ENCODE measurements at places on chromosomes 2 and 18. TPM values are rescaled to one million over a fixed set of nuclear protein-coding genes. Genes with fewer than 3 reads are reported as not detected.
A peak's percentile ranks its signal among the peaks of the same experiment; 100 is the strongest.

DNA sequence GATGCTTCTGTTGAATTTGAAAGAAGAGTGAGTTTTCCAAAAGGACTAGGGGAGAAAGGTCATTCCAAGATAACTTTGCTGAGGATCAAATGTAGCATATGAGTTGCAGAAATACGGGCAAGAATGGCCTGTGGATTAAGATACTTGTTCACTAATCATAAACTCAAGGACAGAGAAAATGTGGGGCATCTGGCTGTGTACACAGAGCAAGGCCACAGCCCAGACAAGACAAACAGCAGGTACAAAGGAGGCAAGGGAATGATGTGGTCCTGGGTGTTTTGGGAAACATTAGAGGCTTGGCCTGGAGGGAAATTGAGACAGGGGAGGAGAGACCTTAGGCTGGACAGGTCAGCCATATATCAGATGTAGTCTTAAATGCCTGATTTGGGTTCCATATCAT lies 254.8 kb downstream of the TTC32 start:
- DNase-seq, result no peak

FOXI3 gene
- not detected for polyA plus RNA-seq

POLR1A gene
- polyA plus RNA-seq, result 4.2 TPM

GRCh38 chr2:88170472-88170892 lies 336 bp downstream of the THNSL2 start:
- no peak for DNase-seq

SOX11 gene
- polyA plus RNA-seq, result 1.0 TPM

RAPH1 gene
- polyA plus RNA-seq, result 3.6 TPM

DNA sequence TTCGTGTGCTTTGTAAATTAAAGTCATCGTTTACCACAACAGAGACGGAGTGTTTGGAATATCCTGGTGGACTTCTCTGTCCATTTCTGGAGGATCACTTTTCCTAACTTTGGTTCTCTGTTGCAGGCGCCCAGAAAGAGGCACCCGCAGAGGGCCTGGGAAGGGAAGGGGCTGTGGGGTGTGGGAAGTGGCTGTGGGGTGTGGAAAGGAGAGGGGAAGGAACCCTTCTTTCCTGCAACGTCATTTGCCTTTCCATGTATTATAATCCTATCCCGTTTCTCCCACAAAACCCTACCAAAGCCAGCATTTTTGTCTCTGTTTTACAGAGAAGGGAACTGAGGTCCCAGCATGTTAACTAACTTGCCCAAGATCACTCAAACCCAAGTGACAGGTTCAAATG lies 210.0 kb downstream of the KLHL29 start:
- DNase-seq, result no peak

DNA sequence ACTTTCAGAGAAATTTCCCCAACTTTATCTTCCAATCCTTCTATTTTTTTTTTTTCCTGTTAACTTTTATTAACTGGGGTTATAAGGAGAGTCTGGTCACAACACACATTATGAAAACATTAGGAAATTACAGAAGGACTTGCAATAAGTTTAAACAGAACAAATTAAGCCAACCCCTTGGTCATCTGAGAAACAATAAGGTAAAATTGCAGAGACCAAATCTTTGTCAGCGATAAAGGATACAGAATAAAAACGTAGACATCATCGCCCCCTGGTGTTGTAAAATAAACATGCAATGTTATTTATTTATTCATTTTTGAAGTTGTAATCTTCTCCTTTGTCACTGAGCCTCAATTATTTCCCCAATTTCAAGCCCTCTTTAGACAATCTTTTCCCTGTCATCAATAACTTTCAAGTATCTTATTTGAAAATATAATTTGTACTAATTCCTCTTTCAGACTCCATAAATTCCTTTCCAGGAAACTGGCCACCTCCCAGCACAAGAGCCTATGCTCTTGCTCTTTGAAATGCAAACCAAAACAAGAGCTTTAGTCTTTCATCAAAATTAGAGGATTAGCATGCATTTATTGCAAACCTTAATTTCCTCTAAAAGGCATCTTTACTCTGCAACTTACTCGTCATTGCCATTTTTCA lies 19.5 kb downstream of the G6PC2 start:
- no peak for DNase-seq

DNA sequence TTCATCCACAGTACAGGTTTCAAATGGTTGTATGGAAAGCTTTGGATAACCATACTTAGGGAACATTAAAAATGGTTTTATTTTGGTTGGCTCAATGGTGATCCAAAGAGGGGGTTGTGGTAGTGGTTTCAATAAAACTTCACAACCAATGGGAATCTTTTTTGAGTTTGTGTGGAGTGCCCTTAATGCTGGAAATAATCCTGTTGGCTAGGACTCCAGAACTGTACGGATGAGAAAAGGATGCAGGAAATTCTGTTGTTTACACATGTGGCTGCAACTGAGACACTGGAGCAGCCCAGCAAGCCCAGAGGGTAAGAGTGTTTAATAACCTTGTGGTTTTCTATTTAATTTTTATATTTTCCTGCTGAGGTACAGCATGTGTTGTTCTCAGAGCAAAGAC lies at the start of gene CCDC102B:
CCDC102B (plus strand) TSS at position 210 of the 400 bp plus-strand sequence. CDS start 38,684 bp downstream, outside the sequence.
- DNase-seq, result no peak

DNA sequence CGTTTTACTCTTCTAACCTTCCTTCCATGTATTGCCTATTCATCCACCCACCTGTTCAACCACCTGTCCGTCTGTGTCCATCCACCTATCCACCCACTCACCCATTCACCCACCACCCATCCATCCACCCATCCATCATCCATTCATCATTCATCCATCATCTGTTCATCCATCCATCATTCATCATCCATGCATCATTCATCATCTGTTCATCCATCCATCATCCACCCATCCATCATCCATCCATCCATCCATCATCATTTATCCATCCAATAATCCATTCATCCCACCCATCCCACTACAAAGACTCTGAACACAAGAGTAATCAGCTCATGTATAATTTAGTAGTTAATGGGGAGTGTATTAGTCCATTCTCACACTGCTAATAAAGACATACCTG lies 78.0 kb downstream of the ACOXL start:
- DNase-seq, result no peak

DNA sequence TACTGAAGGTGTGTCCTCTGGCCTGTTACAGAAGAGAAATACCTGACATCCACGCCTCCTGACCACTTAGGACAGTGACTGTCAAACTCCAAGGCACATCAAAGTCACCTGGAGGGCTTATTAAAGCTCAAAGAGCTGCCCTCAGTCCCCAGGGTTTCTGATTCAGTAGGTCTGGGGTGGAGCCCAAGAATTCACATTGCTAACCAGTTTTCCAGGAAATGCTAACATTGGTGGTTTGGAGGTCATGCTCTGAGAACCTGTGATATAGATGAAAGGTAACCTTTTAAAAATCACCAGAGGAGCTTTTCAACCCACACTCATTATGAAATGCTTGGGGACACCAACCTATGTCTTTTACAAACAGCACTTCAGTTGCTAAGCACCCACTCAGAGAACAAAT lies 172.3 kb downstream of the ALK start:
- DNase-seq, result no peak

PFN4 gene
- polyA plus RNA-seq, result 2.1 TPM

DNA sequence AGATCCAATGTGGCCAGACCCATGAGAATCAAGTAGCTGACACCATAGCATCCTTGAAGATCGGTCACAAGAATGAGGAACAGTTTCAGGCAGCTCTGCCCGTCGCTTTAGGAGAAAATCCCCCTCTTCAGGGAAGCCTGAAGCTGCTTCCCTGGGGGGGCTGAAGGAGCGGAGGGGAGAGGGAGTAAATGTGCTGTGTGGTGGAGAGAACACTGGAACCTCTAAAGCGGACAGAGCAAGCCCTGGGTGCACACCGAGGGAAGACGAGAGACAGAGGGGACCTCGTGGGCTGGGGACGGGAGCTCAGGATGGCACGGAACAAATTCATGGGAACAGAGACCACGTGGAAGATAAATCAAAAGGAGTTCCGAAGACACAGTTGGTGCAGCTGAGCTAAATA lies 154.3 kb downstream of the NDUFA10 start:
- DNase-seq, result no peak

DNA sequence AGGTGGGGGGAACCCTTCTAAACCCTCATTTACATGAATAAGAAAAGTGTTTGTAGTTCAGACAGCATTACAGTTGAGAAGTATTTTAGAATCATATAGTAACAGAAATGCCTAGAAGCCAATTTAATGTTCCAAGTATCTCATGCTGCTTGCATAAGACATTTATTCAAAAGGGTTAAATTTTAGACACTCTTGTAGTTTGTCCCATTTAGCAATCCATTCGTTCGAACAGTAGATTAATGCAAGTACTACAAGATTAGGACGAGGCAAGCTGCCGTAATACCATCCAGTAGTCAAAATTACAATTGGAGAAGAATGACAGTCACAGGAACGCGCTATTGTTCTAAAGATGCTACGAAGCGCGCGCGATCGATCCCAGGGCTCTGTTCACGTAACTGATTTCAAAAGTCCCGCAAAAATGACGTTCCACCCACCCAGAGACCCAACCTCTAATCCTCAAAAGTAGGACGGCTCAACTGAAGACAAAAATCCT lies 1.2 kb downstream of the TMEM237 start:
- DNase-seq, result no peak

- peak; percentile 52 for DNase-seq
These were observed 20.5 kb upstream of the KIF1A start for GRCh38 chr2:240840435-240841060.

- DNase-seq, result no peak
These were observed 85.4 kb downstream of the ARHGEF33 start for GRCh38 chr2:38975042-38975441.

TLX2 gene
- polyA plus RNA-seq, result not detected

GRCh38 chr2:24912986-24913385 lies 7.1 kb downstream of the ADCY3 start:
- DNase-seq, result no peak

MATN3 gene
- polyA plus RNA-seq, result 0.19 TPM

DNA sequence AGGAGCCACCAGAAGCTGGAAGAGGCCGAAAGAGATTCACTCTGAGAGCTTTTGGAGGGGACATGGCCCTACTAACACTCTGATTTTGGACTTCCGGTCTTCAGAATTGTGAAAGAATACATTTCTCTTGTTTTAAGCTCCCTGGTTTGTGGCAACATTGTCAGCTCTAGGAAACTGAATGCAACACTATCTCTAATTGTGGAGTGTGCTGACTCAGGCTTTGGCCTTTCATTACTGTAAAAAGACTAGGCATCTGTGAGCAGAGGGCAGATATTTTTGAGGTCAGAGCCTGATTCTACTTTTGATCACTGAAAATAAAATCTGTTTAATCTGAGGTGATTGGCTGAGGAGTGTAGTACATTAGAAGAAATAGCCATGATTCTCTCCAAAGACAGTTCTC lies 185.4 kb upstream of the FAM98A start:
- no peak for DNase-seq

CPS1 gene
- 0.61 TPM for polyA plus RNA-seq

DLGAP1 gene
- 0.10 TPM for polyA plus RNA-seq

Data from heart left ventricle (tissue), 16 donors.